ENCODE measurements at places on chromosomes 5 and 9. TPM values are rescaled to one million over a fixed set of nuclear protein-coding genes. Genes with fewer than 3 reads are reported as not detected.

- DNase-seq = no peak
Measured at GRCh38 chr5:131983244-131983771, 28.1 kb downstream of the ACSL6 start.

DNA sequence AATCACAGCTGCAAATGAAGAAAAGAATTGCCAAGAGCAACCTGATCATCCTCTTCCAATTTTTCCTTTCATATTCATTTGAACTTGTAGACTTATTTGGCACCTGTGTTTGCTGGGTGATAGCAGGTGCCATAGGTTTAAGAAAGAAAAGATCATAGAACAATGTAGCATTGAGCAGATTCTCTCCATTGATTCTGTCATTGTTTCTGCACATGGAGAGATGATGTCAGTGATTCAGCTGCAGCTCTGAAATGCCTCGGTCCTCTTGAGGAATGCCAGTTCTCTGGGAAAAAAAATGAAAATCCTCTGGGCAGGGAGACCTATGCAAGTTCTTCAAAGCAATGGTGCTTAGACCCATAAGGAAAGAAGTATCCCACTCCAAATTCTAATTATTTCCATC, 418.1 kb upstream of the KLF4 start:
- no peak for DNase-seq

Gene AP3B1
- total RNA-seq = 25.0 TPM

Gene CCNG1
- total RNA-seq = 114 TPM

DNA sequence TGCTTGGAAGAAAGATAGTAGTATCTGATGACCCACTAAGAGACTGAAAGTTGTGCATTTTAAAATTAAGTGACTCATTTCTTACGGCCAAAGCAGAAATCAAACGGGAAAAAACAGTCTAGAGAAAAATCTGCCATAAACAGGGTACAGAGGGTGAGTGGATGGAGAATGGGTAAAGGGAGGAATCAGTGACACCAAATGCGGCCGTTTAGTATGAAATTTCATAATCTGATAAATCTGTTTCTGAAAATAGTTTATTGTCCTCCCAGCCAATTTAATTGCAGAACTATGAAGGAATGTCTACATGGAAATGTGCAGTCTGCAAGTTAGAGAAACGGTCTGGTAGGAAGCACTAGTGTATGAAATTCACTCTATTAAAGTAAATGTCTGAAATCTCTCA, 39.5 kb downstream of the ADAMTS12 start:
- DNase-seq = no peak

GRCh38 chr9:103811462-103811861, 282.6 kb upstream of the SMC2 start:
- DNase-seq = no peak

Gene PCDHB2
- not detected for total RNA-seq

- no peak for DNase-seq
Measured at GRCh38 chr5:95794070-95794516, 28.4 kb downstream of the GLRX start.
